Hematopoietic multipotent progenitor cell treated with erythropoietin and hydrocortisone succinate and interleukin-3 and kit ligand, for 4 days (in vitro differentiated cells): ENCODE measurements at places on chromosomes 4 and X.

GRCh38 chr4:147088146-147088545 lies 142.5 kb upstream of the TTC29 start:
- no peak for DNase-seq

GRCh38 chr4:16862697-16863096 lies 35.7 kb downstream of the LDB2 start:
- no peak for DNase-seq

- DNase-seq, result peak; percentile 10
These were observed 80.8 kb upstream of the IQCM start for GRCh38 chr4:149896432-149896831.

DNA sequence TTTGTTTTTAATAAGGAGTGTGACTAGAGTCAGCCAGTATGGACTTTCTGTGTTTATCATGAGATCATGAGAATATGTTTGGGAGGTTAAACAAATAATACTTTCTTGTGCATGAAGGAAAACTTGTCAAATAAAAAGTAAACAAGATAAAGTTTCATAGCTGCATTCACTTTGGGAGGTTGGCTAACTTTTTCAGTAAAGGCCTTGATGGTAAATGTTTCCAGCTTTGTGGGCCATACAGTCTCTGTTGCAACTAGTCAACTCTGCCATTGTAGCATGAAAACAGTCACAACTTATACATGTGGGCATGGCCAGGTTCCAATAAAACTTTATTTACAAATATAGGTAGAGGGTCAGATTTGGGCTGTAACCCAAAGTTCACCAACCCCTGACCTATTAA lies 150.4 kb downstream of the MID1 start:
- DNase-seq, result no peak

- no peak for DNase-seq
These were observed 39.7 kb downstream of the VSIG4 start for GRCh38 chrX:66000178-66000577.

DNA sequence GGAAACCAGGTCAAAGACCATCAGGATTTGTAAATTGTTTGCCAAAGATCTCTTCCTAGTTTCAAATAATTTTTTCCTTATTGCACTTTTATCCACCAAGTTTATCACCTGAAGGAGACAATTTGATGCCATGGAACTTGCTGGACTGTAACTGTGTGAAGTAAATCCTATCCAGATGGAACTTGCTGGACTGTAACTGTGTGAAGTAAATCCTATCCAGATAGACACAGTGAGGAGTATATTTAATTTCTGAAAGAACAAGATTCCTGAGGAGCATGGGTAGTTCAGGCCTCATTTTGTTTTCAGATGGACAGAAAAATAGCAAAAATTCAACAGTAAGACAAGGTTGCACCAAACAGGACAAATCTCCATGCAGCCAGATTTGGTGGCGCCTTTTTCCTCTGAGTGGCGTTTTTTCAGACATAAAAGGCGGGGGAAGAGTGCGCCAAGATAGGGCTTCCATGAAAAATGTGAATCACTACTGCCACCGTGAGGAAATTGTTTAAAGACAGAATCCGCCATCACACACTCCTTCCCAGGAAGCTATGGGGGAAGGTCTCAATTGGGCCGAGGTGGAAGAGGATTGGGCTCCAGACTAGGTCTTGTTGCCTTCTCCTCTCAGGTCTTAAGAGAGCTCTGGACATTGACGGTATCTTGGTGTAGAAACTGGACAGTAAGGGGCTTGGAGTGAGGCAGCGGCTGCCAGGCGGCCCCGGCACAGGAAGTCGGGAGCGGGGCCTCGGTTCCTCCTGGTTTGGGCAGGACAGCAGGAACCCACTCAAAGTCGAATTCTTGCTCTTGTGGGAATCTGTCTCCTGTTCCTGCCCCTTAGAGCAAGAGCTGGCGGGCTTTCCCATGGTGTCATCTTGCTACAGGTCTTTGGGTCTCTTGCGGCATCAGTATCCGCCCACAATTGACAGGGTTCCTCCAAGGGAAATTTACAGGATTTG lies 234.7 kb downstream of the OR13H1 start:
- no peak for DNase-seq

- DNase-seq, result no peak
These were observed 23.3 kb downstream of the HAND2 start for GRCh38 chr4:173506597-173507211.

DNA sequence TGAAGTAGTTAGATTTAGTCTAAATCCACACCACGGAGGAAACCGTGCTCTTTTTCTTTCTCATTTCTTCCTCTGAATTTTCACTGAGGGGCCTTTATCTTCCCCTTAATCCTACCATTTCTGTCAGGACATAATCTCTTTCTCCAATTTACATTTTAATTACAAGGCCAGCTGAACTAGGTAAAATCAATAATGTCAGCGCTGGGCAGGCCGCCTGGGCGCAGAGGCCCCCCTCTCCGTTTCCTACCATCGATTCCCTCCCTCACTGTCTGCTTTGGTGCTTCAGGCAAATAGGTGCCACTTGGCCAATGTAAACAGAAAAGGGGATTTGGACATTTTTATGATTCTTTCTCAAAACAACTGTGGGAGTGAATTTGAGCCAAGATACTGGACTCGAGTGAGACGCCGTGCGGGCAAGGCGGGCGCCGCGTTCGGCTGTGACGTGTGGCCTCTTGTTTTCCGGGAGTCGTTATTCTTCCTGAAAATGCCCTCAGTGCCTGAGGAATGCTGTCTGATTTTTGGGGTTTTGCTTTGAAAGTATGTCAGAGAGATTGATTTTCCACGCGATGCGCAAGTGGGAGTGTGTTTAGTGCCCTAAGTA lies 22.6 kb downstream of the UVSSA start:
- no peak for DNase-seq

GRCh38 chr4:128388352-128388630 lies 100.7 kb upstream of the PGRMC2 start:
- DNase-seq, result no peak

DNA sequence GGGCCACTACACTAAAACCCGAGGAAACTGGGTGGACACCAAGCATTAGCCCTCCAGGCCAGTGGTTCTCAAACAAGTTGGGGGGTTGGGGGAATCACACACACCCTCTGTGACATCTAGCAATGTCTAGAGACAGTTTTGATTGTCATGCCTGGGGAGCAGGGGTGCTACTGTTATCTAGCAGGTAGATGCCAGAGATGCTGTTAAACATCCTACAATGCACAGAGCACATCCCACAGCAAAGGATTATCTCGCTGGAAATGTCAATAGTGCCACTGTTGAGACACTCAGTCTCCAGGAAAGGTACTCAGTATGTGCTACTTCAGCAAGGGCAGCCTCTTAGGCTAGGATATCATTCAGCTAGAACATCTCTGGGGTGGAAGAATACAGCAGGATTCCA lies 1.3 kb downstream of the SMC1A start:
- DNase-seq, result no peak

DNA sequence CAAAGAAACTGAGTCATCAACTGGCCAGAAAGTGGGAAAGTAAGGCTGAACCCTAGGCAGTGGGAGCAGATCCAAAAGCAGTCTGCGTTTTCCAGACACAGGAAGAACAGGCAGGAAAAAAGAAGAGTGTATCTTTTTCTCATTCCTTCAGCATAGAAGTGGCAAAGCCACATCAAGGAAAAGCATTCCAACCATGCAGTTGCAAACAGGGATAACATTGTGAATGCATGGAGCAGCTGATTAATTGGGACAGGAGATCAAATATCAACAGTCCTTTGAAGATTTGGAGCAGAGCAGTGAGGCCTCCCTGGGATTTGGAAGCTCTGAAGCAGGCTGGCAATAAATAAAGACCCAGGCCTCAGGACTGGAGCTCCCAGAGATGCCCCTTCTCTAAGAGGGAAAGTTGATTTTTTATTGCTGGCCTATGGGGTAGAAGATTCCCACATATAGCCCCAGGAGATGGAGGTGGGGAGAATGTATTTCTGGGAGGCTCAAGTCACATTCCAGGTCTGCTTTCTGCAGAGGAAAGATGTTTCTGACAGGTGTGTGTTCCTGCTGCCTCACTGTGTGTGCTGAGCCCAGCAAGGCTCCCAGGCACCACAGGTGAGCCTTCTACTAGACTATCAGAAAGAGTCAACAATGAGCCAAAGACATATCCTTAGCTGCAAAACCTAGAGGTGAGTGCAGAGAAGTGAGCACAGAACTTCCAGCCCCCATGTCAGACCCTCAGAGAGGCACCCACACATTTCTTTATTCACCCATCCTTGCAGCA lies 222.5 kb downstream of the RAB28 start:
- no peak for DNase-seq

DNA sequence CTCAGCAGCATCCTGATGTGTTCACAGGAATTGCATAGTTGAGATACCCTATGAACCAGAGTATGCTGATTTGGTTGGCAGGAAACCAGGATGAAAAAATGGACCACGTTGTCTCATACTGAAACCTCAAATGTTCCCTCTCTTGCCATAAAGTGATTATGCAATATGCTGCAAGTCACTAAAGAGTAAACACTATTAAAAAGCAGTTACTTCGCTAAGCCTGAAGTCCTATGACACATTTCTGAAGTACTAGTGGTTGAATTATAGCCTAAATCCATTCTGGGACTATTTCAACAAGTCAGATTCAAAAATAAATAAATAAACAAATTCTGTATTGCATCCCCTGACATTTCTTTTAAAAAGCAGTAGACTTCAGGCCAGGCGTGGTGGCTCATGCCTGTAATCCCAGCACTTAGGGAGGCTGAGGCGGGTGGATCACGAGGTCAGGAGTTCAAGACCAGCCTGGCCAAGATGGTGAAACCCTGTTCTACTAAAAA lies 106.0 kb upstream of the NAP1L5 start:
- peak; percentile 73 for DNase-seq
